Activated T-cell treated with anti-CD3 and anti-CD28 coated beads for 24 hours (primary cell): ENCODE measurements at places on chromosomes 6 and 20.
A peak's percentile ranks its signal among the peaks of the same experiment; 100 is the strongest.

- no peak for DNase-seq
Observed at GRCh38 chr6:4928426-4928825, 75.4 kb downstream of the RPP40 start.

DNA sequence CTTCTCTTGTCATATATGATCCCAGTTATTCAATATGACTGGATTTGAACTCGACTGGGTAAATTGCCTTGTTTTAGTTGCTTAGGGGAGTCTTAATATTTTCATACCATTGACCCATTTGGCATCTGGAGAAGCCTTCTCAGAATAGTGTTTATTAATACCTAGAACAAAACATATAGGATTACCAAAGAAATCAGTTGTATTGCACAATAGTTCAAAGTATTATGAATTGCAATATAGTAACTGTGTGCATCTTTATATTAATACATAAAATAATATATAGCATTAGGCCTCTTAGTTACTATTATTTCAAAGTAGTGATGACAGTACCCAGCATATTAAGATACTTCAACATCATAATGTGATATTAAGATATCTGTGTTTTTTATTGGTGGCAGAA is 177.8 kb downstream of the PLCB4 start:
- no peak for DNase-seq

GRCh38 chr6:139147628-139148027 is 12.7 kb downstream of the HECA start:
- DNase-seq, result no peak

- no peak for DNase-seq
Observed at GRCh38 chr20:60283281-60283680, 325.1 kb downstream of the CDH26 start.

- DNase-seq, result no peak
Observed at GRCh38 chr6:161701056-161701455, 427.2 kb upstream of the AGPAT4 start.

GRCh38 chr6:1312473-1313367 is 822 bp downstream of the FOXQ1 start:
- DNase-seq, result no peak

- DNase-seq, result no peak
Observed at GRCh38 chr6:102015431-102015830, 621.9 kb downstream of the GRIK2 start.

- DNase-seq, result no peak
Observed at GRCh38 chr20:40146071-40146470, 543.0 kb downstream of the MAFB start.

- DNase-seq, result peak; percentile 24
Observed at GRCh38 chr6:133983099-133983939, 30.3 kb downstream of the TBPL1 start.
